Right renal cortex interstitium (tissue), 3 donors: ENCODE measurements at places on chromosomes 3 and 15. TPM values are rescaled to one million over a fixed set of nuclear protein-coding genes. Genes with fewer than 3 reads are reported as not detected.
A peak's percentile ranks its signal among the peaks of the same experiment; 100 is the strongest.

The PLD1 gene
- 11.2 TPM for polyA plus RNA-seq

The GOLGA6A gene
- polyA plus RNA-seq: 0.26 TPM

The PSTPIP1 gene
- polyA plus RNA-seq: 0.60 TPM

The CCR8 gene
- not detected for polyA plus RNA-seq

The CPLX3 gene
- not detected for polyA plus RNA-seq

DNA sequence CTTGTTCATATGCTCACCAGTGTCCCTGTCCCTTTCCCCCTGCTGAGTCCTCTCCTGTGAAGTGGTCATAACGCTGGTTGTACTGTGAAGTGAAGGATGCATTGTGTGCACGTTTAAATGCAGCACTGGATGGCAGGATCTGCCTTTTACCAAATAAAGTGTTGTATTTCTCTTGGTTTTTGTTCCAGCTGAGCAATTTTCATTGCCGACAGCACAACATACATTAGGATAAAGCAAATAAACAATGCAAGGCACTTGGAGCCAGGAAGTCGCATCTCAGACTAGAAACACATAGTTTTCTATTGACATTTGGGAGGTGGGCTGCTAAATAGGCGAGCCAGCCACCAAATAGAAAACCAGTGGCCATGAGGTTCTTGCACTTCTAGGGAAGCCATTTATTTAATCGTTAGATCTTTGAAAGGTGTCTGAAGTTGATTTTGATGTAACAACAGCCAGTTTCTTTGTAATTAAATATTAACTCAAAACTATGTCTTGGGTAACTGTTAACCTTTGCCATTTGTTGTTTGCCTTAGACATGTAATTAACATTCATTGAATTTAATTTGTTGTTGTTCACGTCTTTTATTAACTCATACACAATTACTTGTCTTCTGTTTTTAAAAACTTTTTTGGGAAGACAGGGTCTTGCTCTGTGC is 185.3 kb downstream of the FNDC3B start:
- DNase-seq: peak; percentile 32

DNA sequence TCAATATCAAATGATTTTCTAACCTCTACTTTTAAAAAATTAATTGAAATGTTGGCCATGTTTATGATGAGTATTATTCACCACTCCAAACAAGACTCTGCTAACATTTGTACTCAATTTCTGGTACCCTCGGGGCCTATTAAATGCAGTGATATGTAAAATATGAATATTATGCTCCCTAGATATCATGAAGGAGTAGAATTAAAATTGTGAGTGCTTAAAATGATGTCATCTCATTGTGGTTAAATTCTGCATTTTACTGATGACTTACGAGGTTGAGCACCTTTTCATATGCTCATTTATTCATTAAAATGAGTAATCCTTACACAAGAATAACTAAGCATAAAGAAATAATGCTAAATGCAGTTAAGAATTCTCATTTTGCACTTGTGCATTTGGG is 159.9 kb downstream of the OCA2 start:
- DNase-seq: no peak

DNA sequence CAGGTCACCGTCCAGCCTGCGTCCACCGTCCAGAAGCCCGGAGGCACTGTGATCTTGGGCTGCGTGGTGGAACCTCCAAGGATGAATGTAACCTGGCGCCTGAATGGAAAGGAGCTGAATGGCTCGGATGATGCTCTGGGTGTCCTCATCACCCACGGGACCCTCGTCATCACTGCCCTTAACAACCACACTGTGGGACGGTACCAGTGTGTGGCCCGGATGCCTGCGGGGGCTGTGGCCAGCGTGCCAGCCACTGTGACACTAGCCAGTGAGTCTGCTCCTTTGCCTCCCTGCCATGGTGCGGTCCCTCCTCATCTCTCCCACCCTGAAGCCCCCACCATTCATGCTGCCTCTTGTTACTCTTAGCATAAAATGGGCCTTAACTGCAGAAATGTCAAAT is 39.2 kb downstream of the BOC start:
- DNase-seq: no peak

- no peak for DNase-seq
Observed at GRCh38 chr3:59316688-59317275, 267.0 kb upstream of the CFAP20DC start.

DNA sequence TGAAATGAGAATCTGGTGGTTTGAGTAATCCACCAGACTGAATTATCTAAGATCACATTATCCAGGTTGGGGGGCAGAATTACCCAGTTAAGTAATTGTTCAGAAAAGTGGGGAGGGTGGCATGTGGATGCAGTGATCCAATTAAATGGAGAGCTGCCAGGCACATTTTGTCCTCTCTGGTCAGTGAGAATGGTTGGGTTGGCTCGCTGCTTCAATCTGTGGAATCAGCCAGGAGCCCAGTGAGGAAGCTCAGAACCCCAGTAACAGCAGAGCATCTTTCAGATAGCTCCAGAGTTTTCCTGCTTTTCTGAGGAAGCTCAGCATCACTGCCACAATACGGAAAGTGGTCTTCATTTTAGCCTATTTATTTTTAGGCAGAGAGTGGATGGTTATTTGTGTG is 6.4 kb upstream of the EXOG start:
- no peak for DNase-seq

GRCh38 chr15:100310513-100311153 is 31.1 kb downstream of the ADAMTS17 start:
- no peak for DNase-seq

DNA sequence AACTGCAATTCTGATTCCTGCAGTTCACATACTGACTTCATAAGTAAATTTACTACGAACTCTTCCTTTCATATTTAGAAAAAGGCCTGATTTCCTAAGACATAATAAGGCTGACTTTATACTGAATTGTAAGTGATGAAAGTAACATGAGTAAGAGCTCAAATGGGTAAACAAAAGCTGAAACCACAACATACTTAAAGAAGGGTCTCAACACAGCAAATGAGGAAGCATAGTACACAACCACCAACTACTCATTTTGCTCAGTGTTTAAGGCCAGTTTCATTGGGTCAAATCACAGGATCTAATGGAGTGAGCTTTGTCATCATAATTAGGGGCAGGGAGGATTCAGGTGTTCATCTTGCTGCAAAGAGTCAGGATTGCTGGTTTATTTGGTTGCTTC is 81.4 kb downstream of the SETD2 start:
- no peak for DNase-seq

DNA sequence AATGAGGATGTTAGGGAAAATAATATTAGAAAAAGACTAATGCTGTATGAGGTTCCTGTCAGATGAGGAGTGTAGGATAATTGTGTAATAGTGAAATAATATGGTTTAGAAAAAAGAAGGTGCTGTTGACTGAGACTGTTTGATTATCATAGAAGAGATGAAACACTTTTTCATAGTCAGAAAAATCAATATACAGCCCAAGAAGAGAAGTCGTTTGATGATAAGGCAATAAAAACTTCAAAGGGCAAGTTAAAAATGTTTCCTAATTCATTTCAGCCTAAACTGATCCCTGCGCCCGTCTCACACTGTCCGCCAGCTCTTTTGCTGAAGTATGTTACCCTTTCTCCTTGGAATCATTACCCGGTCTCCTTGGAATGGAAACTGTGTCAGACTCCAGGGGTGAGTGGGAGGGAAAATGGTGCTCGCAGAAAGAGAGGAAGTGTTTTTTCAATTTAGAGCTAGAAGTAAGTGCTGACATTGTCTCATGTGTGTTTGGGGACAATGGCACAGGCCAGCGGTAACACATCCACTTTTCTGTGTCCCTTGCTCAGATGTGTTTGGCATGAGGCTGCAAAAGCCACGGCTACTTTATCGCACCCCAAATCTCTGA is 23.6 kb downstream of the DUT start:
- DNase-seq: no peak

DNA sequence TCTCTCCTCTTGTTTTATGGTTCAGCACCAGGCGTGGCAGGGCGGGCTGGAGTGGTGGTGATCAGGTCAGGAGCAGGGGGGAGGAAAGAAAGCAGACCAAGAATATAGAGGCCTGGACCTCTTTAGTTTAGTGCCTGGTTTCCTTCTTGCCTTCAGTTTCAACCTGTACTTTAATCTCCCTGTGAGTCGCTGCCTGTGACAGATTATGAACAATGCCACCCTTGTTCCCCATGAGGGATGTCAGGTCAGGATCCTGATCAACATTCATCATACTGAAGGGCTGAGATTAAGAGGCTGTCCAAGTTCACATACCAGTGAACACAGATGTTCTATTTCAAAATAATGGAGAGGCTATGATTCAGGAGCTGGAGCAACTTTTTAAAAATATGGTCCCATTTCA is 11.4 kb downstream of the ENTPD3 start:
- DNase-seq: no peak

DNA sequence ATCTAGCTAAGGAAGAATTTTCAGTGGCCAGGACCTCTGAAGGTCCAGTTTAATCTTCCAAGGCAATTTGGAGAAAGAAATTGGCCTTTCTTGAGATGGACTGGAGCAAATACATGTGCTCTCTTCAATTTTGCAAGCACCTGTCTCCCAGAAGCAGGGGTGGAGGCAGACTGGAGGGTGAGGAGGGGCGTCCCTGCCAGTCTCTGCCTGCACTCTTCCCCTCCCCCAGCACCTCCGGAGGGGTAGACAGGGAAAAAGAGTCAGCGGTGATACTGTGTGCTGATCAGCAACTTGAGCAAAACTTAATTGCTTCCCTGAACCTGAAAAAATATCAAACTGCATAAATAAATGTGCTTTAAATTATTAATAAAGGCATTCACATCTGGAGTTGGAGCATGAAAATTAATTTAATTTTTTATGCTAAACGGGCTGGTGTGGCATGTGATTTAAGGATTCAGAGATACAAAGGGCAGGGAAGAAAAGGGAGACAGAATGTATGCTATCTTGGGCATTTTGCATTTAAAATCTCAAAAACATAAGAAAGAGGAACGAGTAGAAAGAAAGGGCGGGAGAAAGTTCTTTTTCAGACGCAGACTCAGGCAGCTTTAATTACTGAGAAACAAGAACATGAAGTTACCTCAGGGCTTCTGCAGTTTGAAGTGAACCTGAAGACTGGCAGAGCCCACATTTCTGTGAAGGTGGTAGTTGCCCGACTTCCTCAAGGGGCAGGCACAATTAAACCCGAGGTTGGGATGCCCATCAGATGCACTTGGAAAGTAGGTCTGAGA is 319.7 kb downstream of the UACA start:
- no peak for DNase-seq

- DNase-seq: no peak
Observed at GRCh38 chr3:16122155-16122554, 52.3 kb upstream of the GALNT15 start.
